ENCODE measurements at places on chromosomes 3 and 15.

DNA sequence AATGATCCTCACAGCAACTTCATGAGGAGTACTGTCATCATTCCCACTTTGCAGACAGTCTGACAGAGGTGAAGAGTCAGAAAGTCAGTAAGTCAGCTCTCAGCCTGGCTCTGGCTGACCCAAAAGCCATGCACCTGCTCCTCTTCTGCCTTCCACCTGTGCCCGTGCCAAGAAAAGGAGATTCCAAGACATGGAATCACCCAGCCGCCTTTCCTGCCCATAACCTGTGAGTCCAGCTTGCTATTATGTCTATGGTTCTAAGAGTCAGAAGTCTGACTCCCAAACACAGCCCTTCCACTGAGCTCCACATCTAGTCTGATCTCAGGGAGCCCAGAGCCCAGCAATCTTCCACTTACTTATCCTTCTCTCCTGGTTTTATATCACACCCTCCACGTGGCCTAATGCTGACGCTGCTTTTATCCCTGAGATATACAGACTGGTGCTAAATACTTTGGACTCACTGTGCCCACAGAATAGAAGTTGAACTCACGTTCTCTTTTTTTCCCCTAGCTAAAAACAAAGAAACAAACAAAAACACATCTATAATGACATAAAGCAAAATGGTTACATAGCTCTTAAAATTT is 66.0 kb downstream of the PLD1 start:
- DNase-seq: no peak

GRCh38 chr3:55352668-55353067 is 134.4 kb downstream of the WNT5A start:
- no peak for DNase-seq

GRCh38 chr3:119937229-119937628 is 155.3 kb downstream of the NR1I2 start:
- DNase-seq: no peak

DNA sequence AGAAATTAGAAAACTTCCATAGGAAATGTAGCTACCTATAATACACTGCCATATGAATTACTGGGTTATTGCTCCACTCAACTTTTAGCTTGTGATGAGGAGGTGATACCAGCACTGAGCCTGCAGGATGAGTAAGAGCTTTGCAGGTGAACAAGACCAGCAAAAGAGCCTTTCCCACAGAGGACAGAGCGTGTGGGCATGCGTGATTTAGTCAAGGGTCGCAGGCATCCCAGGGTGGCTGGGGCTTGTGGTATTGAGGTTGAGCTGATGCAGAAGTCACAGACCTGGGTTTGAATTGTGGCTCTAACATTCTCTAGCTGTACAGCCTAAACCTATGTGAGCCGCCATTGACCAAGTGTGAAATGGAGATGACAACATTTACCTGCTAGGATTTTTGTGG is 5.6 kb downstream of the NRROS start:
- DNase-seq: no peak

GRCh38 chr3:126342991-126343648 is 14.1 kb downstream of the KLF15 start:
- no peak for DNase-seq

DNA sequence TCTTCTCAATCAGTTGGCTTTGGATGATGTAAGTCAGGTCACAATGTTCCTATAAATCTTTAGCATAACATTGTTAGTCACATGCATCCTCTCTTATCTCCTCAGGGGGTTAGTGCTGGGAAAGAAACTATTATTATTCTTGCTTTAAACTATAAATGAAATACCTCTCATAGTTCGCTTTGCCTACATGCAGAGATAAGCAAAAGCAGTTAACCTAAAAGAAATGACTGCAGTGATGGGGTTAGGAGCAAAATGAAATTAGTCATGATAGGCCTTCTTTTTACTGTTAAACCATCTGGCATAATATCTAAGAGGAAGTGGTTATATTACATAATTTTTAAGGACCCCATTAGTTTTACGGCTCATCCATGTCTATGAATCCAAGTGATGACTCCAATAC is 91.7 kb upstream of the IGSF10 start:
- DNase-seq: no peak
